Fibroblast of skin of left biceps (primary cell): ENCODE measurements at places on chromosomes 4 and X.

- no peak for DNase-seq
Observed at GRCh38 chr4:142874684-142875083, 28.6 kb upstream of the INPP4B start.

DNA sequence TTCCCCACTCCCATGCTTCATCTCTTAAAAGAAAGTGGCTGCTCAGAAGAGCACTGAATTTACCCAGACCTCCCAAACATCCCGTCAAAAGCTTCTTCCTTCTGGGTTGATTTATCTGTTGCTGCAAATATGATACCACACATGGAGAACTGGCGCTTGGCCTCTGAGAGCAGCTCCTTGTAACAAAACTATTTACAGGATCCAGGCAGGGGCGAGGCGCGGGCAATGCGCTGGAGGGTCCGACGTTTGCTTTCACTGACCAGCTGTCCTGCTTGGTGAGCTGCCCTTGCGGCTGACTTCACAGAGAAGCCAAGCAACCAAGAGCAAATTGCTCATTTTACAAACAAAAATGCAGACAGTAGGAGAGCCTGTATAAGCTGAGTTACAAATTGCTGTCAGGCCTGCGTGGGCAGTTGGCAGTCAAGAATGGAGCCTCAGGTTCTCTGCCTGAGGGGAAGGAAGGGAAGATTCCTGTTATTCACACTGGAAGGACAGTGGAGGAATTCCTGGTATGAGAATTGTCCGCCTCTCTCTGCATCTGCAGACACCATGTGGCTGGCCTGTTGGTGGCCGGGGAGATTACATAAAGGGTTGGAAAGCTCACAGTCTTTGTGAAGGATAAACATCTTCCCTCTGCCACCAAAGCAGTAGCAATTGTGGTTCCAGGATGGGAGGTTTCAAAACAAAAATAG, 192.2 kb upstream of the LEF1 start:
- peak; percentile 39 for DNase-seq

DNA sequence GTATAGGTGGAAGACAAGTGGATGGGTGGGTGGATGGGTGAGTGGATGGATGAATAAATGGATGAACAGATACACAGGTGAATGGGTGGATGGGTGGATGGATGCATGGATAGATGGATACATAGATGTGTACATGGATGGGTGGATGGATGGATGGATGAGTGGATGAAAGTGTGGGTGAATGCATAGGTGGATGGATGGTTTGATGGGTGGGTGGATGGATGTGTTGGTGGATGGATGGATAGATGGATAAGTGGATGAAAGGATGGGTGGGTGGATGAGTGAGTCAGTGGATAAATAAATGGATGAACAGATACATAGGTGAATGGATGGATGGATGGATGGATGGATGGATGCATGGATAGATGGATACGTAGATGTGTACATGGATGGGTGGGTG, 1.6 kb downstream of the CRLF2 start:
- no peak for DNase-seq

DNA sequence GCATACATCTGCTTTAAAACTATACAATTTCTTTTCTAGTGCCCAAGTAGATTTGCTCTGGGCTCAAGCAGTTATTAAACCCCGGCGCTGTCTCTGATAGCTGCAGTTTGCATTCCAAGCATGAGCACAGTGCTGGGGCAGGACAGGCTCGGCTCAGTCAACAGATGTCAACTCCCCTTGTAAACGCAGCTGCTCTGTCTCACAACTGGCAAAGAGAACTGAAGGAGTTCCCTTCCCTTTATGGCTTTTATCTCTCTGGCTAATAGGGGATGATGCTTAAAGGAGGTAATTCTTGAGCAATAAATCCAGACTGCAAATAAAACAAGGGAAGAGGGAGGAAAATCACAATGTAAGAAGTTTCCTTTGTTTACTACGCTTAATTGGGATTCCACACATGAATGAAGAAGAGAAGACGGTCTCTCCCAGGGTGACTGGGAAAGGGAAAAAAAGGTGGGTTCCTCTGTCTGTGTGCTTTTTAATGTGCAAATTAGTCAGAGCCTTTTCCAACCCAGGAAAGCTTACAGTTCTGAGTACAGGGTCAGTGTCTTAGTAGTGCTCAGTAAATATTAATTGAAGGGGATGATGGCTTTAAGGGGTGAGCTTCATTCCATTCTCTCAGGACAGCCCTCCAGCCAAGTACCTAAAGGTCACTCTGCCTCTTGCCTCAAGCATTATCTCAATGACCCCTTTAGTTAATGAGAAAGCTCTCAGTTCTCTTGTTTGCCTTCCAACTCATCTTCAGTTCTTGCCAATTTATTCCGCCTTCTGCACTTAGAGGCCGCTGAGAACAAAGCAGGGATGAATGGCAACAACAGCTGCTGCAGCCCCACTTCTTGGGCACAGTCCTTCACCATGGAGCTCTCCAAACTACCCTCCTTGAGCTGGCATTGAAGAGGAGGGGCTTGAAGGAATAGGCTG, 155.7 kb upstream of the JADE1 start:
- DNase-seq: no peak

DNA sequence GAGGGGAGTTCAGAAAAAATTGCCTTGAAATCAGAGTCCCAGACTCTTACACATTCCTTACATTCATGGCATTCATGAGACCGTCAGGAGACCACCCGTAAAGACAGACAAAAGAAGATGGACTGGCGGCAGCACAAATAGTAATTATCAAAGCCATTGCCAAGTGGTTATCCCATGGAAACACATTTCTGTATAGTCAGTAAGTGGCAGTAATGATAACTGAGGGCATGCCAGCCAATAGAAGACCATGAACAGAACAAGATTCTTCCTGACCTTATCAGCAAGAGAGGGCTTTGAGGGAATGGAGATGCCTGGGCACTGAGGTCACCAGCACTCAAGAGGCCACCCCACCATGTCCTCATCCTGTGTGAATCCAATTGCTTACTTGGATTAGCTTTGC, 121.7 kb upstream of the HCCS start:
- no peak for DNase-seq

GRCh38 chr4:67549123-67549522, 3.8 kb upstream of the CENPC start:
- DNase-seq: no peak

DNA sequence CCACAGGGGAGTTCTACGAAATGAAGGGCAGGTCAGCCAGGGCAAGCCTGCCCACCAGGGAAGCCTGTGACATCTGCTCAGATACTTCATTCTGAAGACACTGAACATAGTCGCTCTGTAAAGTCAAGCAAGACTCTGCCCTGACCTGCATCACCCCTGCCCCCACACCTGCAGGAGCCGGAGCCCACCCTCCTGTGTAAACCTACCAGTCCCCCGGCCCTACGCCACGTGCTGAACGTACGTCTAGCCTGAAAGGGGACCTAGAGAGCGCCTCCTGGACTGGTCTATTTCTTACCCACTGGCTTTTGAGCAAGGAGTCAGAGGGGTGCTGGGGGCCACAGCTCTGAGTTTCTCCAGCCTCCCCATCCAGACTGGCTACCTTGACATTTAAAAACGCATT, 11.6 kb downstream of the CCNQ start:
- DNase-seq: no peak

- DNase-seq: no peak
Observed at GRCh38 chrX:49197543-49198087, 2.4 kb downstream of the SYP start.

DNA sequence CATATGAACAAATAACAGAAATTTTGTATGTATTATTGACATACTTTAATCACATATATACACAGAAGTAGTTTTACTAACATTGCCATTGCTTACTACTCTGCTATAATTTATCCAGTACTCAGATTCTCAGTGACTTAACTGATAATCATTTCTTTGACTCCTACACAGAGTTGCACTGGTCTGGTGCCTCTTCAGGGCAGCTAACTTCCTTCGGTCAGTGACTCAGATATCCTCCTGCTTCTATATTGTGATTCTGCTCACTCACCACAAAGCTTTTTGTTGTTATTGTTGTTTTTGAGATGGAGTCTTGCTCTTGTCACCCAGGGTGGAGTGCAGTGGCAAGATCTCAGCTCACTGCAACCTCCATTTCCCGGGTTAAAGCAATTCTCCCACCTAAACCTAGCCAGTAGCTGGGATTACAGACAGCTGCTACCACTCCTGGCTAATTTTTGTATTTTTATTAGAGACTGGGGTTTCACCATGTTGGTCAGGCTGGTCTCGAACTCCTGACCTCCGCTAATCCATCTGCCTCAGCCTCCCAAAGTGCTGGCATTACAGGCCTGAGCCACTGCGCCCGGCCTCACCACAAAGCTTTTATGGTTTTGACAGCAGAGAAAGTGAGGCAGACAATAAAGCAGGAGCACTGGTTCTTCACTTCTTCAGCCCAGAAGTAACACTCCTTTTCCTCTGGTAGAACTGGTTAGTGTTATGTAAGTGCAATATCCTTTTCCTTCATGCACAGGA, 499.3 kb downstream of the EPHA5 start:
- no peak for DNase-seq

DNA sequence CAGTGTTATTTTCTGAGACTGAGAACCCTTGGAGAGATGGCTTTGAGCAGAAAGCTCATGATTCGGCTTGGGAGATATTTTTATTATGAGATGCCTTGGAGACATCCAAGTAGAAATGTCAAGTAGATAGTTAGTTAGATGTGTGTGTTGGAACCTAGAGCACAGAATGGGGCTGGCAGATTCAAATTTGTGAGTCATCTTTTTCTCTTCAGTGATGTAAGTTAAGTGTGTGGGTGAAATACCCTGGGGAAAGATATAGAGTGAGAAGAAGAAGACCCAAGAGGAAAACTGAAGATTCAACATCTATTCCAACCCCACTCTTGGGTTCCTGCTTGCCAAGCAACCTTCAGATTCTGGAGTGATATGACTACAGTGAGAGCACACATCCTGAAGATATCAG, 580.8 kb upstream of the AMOT start:
- no peak for DNase-seq

DNA sequence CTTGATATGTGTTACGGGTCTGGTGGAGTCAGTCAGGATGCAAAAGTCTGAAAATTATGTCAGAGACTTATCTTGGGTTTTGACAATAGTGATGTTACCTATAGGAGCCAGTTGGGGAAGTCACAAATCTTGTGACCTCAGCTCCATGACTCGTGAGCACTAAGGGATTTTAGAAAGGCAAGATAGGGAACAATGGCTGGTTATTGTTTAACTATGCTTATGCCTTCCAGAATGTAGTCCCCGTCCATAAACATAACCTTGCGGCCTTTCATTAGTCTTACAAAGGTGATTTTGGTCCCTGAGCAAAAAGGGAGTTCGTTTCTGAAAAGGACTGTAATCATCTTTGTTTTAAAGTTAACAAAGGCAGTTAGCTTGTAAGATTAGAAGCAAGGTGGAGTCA, 23.9 kb upstream of the GATB start:
- DNase-seq: no peak

GRCh38 chrX:45322820-45323219, 122.1 kb upstream of the DIPK2B start:
- DNase-seq: no peak

GRCh38 chr4:107255596-107255995, 219.5 kb upstream of the DKK2 start:
- DNase-seq: no peak

DNA sequence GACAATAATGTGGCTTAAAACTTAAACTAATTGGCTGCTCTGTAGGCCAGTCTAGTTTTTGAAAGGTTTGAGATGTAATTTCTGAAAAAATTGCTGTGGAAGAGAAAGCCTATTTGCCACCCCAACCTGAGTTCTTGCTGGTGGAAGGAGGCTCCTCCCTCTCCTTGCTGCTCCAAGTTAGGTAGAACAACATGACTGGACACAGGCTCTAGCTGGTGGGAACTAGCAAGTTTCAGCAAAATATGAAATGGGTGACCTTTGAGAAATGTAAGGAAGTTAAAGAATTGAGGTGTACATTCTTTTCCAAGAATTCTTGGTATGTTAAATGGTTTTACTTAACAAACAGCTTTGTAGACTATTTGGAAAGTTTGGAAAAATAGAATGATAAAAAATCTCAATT, 8.0 kb downstream of the RPL34 start:
- DNase-seq: no peak

- DNase-seq: no peak
Observed at GRCh38 chr4:1239141-1239949, 9.6 kb downstream of the CTBP1 start.

- DNase-seq: no peak
Observed at GRCh38 chr4:153122855-153123254, 81.4 kb upstream of the TRIM2 start.

- DNase-seq: no peak
Observed at GRCh38 chr4:154526151-154526550, 24.0 kb downstream of the PLRG1 start.

DNA sequence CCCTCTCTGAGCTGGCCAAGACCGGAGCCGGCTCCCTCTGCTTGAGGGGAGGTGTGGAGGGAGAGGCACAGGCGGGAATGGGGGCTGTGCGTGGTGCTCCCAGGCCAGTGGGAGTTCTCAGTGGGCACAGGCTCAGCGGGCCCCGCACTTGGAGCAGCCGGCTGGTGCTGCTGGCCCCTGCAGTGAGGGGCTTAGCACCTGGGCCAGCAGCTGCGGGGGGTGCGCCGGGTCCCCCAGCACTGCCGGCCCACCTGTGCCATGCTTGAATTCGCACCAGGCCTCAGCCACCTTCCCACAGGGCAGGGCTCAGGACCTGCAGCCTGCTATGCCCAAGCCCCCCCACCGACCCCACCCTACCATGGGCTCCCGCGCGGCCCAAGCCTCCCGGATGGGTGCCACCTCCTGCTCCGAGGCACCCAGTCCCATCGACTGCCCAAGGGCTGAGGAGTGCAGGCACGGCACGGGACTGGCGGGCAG, 602.5 kb downstream of the KCTD8 start:
- DNase-seq: no peak

DNA sequence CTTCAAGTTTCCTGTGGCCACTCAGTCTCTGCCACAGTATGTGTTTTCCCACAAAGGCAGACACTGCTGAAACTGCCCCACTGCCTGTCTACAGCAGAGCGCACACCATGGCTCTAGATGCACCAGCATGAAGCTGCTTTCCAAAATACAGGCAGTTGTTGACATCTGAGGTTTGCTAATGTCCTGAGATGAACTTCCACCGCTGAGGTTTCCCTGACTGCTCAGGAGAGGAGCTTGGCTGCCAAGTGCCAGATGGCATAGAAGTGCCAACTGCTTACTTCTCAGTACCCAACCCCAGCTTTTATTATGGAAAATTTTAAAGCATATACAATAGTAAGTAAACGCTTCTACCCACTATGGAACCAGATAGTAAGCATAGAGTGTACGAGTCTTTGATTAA, 61.0 kb upstream of the EXOC1L start:
- DNase-seq: no peak

GRCh38 chr4:135277980-135278315, 1076.4 kb upstream of the PABPC4L start:
- no peak for DNase-seq
